ENCODE measurements at places on chromosomes 12 and 14.

GRCh38 chr14:105968291-105968690 is 441.9 kb downstream of the TMEM121 start:
- DNase-seq, result no peak

DNA sequence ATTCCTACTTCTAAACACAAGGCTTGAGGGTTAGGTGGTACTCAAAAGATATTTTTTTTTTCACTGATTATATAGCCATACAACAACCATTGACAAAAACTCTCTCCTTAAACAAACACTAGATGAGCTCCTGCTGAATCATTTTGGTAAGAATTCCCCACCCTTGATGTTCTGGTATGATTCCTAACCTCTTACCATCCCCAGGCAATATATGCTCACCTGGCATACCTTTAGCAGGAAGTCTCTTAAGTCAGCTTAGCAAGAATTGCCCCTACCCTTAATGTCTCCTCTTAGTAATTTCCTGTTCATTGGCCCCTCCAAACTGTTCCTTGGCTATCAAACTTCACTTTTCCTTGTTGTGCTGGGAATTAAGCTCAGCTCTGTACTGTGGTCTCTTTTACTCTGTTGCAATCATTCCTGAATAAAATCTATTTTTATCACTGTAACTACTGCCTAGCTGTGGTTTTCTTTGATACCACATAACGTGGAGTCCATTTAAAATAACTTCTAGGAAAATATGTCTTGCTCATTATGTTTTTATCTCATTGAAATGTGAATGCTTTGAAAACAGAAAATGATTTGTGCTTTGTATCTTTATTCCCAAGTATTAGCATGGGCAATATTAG is 712.6 kb downstream of the SLC16A7 start:
- DNase-seq, result no peak

GRCh38 chr12:54272214-54272613 is 7.7 kb downstream of the CBX5 start:
- DNase-seq, result no peak

DNA sequence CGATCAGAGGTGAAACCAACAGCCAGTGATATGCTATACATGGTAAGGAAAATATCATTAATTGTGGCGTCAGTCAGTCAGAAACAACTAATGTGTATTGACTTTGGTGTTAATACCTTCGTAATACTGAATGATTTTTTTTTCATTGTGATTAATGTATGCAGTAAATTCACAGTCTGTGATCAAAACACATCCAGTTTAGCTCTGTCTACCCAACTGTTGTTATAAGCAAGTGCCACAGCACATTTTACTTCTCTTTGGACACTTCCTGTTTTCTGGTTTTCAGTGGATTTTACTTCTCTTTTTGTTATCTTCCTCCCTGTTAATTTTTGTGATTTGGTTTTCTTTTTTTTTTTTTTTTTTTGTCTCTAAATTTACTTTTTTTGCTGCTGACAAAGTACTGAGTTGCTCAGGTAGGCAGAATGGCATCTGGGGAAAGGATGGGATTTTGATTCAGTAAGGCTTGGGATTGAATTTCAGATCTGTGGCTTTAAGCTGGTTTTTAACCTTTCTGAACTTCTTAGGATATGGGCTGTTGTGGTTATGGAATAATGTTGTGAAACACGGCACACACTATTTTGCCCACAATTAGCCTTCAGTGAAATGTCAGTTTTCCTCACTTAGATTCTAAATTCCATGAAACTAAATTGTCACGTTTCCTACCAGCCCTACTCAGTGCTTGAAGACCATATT is 604 bp downstream of the GLIPR1 start:
- DNase-seq, result no peak

- no peak for DNase-seq
These were observed 103.4 kb downstream of the EFCAB11 start for GRCh38 chr14:89851106-89851505.

- no peak for DNase-seq
These were observed 565 bp upstream of the KLHL42 start for GRCh38 chr12:27779416-27779919.

DNA sequence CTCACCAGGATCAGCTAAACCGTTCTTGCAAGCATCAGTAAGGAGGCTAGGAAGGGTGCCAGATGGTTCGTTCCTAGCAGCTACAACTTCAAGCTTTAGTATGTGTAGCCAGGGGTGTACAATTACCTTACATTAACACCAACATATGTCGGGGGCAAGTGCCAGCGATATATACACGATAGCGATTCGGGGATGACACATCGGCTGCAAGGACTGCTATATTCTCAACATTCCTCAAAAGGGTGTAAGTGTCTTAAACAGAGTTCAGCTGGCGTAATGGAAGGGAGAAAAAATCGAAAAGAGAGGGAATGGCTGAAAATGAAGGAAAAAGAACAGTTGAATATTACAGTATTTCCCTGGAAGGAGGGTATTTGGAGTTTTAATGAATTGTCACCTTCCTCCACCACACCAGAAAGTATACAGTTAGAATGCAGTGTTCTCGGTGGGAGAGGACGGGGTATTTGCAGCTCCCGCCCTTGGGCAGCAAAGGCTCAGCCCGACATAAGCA is 545 bp downstream of the LIMA1 start:
- no peak for DNase-seq

GRCh38 chr12:44627387-44628166 is 248.5 kb downstream of the NELL2 start:
- no peak for DNase-seq

GRCh38 chr12:53235164-53235563 is 3.2 kb upstream of the RARG start:
- no peak for DNase-seq

DNA sequence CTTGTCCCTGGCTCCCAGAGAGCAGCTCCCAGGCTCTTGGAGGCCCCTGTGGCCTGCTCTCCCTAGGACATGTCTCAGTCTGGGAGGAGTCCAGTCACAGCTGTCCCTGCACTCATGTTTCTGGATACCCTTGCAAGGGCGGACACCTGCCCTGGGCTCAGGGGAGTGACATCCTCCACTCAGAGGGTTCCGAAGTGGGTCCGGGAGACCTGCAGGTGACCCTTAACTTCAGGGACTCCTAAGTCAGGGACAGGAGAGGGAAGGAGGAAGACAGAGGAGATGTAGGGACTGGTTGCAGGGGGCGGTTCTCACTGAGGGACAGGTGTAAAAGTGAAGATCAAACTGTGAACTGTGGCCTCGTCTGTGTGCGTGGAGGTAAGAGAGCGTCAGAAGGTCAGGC is 37.6 kb downstream of the CACNA2D4 start:
- no peak for DNase-seq

DNA sequence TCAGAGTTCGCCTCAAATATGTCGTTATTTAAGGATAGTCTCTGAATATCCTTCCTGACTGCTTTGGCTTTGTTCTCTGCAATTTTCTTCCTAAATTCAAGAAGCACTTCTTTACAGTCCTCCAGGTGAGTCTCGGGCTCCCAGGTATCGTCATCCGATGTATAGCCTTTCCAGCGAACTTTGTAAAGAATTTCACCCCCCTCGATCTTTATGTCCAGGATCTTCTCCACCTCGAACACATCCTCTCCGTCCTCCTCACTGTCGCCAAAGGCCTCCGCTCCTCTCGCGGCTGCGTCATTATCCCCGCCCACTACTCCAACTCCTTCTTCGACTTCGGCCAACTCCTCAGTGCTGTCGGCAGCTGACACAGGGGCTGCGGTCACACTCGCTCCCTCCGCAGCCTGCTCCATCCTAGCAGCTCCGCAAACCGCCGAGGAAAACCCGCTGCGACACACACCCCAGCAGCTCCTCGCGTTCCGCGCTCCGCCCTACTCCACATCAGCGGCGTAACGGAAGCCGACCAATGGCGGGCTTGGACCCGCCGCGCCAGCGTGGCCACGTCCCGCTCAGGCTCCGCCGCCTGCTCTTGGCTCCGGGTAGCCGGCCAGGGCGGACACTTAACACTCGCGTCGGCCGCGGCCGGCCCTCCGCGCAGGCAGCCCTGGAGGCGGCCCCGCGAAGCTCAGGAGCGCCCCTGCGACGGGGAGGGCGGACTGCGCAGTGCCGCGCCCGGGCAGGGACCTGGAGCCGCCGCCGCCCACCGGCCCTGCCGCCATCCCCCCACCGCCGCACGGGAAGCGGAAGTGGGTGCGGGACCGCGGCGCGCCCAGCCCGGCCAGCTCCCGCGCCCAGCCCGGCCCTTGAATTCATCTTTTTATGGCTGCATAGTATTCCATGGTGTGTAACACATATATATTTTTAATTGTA is 4.1 kb downstream of the CD163L1 start:
- peak; percentile 32 for DNase-seq

- no peak for DNase-seq
These were observed 1.0 kb downstream of the ITPK1 start for GRCh38 chr14:93114713-93115068.

DNA sequence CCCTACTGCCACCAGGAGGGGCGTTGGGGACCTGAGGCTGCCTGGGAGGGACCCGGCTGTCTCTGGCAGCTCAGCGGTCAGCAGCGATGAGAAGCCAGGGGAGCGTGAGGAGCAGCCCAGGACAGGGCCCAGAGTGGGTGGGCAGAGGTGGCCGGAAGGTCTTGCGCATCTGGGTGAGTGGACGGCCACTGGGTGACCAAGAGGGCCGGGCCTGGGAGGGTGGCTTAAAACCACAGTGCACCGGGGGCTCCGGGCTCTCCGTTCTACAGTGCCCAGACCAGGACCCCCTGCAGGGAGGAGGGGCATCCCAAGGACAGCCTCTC is 10.0 kb downstream of the INF2 start:
- no peak for DNase-seq

DNA sequence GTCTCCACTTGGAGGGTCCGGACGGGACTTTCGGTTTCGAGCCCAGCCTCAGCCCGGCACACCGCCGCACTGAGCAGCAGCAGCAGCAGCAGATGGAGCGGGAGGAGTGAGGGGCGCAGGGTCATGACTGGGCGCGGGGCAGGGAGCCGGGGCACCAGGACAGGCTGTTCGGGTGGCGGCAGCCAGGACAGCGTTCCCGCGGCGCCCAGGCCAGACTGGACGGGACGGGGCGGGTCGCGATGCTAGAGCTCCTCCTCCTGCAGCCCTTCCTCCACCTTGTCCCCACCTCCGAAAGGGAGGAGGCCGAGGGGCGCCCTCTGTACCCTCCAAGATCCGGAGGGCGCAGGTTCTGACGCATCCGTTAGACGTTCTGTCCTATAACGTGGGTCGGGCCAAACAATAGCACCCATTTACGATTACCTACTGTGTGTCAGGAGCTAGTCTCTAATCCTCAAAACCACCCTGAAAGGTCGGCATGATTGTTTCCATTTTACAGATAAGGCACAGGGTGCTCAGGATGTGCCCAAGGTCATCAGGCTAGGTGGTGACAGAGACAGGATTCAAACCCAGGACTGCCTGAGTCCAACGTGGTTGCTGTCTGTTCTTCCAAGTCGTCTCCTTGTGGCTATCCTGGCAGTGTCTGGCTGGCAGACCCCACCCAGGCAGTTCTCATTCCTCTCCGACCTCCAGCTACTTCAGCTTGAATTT is at the start of gene FKBP11:
Gene FKBP11, minus strand, starts transcription at position 189 of the 708 bp plus-strand sequence. Its CDS starts 64 bp downstream, at position 125.
- peak; percentile 75 for DNase-seq

GRCh38 chr14:76073717-76074116 is 78.0 kb upstream of the GPATCH2L start:
- no peak for DNase-seq

- DNase-seq, result no peak
These were observed 21.6 kb downstream of the C12orf75 start for GRCh38 chr12:105352052-105352451.

GRCh38 chr14:90602088-90602687 is 205.4 kb downstream of the CALM1 start:
- no peak for DNase-seq

DNA sequence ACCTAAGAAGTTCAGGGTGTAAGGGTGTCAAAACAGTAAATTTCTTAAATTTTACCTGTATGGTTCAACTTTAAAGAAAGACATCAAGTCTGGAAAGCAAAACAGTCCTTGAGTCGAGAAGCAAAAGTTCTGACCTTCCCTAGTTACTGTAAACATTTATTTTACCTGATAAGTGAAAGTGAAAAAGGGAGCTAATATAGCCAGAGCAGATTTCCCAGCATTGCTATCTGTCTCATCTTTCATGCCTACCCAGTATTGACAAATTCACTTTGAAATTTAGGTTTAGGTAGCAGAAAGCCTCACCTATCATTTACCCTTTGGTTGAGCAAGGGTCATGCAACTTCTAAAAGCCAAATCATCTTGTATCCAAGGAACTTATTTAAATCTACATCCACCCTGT is 24.5 kb downstream of the SLC38A4 start:
- DNase-seq, result no peak

GRCh38 chr12:57135527-57136326 is 7.4 kb downstream of the LRP1 start:
- no peak for DNase-seq

GRCh38 chr12:45696049-45696448 is 33.5 kb upstream of the ARID2 start:
- DNase-seq, result no peak

- no peak for DNase-seq
These were observed 1205.3 kb downstream of the GALC start for GRCh38 chr14:86787717-86788116.

DNA sequence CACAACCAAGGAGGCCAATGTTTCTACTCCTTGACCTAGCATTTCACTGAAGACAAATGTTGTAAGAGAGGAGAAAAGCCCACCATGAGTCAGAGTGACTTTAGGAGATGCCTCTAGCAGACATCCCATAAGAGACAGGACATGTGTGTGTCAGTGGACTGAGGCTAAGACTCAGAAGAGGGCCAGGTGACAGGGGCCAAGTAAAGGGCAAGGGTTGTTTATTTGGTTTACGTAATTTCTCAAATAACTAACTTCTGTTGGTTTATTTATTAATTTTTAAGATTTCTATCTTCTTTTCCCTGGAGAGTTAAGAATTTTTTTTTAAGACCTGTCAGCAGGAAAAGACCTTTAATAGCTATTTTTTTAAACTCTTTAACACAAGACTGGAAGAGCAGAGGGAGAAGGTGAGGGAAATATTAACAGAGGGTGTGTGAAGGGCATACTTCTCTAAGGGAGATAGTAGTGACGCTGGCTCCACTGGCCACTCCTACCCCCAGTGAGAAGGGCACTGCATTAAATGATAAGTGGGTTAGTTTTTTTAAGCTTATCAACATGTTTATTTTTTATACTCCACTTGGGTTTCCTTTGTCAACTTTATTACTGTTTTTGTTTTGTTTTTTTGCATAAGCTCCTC is 3.4 kb downstream of the PNP start:
- DNase-seq, result no peak

GRCh38 chr12:31582155-31582554 is 8.8 kb downstream of the DENND5B start:
- no peak for DNase-seq
